PC-3 (cell line): ENCODE measurements at places on chromosomes 12 and 14.

DNA sequence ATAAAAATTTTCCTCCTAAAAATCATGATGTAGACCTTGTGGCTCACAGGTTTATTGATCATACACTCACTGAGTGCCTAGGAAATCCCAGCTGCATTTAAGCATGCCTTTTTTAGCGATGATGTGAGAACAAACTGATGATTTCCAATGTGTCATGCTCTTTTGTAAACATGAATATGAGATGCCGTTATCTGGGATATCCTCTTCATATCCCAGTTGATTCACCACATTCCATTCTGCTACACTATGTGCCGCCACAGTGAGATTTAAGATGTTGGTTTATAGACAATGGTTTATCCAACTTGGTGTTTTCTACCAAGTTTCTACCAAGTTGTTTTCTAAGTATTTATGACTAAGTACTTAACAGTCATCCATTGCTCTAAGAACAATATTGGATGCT, 5.2 kb downstream of the OR4E1 start:
- peak; percentile 76 for DNase-seq

DNA sequence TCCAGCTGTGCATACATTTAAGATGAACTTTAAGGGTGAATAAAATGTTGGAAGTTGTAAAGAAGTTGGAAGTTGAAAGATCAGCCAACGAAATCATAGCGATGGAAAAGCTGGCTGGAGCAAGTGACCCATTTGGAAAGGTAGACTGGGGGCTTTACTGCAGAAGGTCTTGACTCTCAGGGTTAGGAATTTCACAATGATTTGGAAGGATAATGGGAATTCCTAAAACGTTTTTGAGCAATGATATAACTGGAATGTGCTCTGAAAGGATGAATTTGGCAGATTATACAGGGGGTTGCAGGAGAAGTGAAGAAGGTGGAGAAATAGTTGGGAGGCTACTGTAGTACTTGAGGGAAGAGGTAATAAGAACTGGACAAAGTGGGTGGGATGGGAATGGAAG, 27.4 kb downstream of the EMP1 start:
- DNase-seq = no peak

- no peak for DNase-seq
Measured at GRCh38 chr12:72684491-72684890, 412.3 kb downstream of the TRHDE start.

GRCh38 chr12:124273630-124274029, 21.3 kb upstream of the RFLNA start:
- peak; percentile 53 for DNase-seq

DNA sequence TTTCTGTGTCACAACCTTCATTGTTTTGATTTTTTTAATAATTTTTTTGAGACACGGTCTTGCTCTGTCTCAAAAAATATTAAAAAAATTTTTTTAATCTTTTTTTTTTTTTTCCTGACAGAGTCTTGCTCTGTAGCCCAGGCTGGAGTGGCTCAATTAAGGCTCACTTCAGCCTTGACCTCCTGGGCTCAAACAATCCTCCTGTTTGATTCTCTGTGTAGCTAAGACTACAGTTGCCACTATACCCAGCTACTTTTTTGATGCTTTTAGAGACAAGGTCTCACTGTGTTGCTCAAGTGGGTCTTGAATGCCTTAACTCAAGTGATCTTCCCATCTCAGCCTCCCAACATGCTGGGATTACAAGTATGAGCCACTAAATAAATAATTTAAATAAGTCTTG, 9.2 kb upstream of the PRH2 start:
- no peak for DNase-seq

DNA sequence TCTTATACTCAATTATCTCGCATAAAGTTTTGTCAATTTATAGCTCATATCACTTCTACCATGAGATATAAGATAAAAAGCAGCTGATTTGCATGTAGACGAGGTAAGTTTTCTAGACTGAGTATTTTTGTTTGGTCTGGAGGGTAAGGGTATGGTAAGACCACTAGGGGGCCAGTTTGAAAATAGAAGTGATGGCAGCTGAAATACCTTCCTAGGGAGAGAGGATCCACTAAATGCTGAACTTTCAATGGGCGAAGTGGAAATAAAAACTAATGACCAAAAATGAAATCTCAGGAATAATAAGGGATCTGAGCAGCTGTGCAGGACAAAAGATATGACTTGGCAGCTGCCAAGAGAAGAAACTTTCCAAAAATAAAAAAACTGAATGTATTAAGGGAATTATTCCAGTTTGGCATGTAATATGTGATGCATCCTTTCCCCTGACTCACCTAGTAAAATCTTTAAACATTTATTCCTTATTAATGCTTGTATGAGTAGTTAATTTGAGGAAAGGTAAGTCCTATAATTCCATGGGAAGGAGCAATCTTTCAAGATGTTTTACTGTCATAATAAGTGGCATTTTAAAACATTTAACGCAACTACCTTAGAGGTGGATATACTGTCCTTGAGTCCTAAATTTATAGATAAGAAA, 754.5 kb downstream of the C12orf50 start:
- peak; percentile 50 for DNase-seq

DNA sequence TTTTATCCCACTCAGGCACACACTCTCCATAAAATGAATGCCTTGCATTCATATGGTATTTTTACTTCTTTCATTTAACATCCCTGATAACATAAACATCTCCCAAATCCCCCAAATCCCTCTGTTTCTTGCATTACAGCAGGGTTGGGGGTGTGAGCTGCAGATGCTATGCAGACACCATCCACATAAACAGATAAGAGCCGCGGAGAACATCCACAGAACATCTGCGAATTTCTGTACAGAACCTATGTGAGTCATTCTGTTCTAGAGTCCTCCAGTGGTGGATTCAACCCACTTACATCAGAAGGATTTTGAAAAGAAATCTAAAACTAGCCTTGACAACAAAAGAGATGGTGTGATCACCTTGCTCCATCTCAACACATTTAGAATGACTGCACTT, 20.3 kb downstream of the FBLN5 start:
- DNase-seq = no peak

DNA sequence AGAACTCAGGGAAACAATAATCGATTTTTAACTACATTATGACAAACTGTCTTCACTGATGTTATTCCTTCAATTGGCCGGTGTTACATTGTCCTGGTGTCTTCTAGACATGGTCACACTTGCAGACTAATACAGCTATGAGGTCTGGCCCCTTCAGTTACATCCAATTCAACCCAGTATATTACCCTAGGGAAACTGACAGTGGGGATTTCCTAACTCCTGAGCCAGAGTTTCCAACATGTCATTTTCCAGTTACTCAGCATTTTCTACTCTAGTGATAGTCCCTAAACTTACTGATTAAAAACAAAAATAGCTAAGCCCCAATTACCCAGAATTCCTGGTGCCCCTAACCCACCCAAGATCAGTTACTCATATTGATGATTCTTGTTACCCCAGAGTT, 21.1 kb downstream of the IFNG start:
- no peak for DNase-seq

DNA sequence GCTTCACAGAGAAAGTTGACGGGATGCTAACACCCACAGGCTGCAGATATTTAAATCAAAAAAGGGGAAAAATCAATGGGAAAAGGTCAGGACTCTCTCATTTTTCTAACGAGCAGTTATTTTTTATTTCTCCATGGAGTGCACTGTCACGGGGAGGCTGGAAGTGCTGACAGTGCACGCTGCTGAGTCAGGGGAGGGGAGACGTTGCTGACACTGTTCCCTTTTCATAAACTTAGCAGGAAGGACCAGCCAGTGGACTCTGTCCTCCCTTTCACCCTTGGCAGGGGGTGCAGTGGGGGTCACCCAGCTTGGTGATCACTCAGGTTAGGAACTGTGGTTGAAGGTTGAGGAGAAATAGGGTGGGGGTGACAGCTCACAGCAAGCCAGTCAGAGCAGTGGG, 65.6 kb upstream of the FUT8 start:
- no peak for DNase-seq
